Urothelium cell line (cell line): ENCODE measurements at places on chromosomes 4 and X.

- DNase-seq: no peak
These were observed 50.6 kb upstream of the ANKRD17 start for GRCh38 chr4:73309211-73309610.

DNA sequence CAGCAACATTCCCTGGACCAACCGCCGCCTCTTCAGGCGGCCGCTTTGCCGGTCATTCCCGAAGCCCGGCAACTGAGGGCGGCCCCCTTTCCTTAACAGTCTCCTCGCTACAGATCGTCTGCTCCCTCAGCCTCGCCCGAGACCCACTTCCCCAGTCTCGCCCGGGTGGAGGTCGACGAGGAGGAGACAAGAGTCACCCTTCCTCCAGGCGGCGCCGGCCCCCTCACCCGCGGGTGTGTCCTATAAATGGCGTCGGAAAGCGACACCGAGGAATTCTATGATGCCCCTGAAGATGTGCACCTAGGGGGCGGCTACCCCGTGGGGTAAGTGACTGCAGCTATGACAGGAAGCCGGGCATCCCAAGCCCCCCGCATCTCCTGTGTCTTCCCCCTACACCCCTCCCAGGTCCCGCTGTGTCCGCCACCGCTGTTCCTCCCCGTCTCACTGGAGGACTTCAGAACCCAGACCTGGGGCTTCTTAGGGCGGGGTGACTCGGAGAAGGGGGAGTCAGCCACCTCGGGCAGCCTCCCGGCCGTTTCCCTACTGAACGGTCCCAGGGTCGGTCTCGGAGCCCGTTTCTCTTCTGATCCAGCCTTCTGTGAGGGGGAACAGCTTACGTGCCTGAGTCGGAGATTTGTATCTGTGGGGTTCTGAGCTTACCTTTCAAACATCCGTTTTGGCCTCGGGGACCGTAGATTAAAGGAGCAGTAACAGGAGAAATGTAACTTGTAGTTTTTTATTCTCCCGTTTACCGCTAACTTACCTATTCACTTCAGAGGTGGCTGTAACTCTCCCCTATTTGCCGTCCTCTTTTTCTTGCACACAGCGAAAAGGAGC is 570 bp downstream of the WDR44 start:
- peak; percentile 5 for DNase-seq

DNA sequence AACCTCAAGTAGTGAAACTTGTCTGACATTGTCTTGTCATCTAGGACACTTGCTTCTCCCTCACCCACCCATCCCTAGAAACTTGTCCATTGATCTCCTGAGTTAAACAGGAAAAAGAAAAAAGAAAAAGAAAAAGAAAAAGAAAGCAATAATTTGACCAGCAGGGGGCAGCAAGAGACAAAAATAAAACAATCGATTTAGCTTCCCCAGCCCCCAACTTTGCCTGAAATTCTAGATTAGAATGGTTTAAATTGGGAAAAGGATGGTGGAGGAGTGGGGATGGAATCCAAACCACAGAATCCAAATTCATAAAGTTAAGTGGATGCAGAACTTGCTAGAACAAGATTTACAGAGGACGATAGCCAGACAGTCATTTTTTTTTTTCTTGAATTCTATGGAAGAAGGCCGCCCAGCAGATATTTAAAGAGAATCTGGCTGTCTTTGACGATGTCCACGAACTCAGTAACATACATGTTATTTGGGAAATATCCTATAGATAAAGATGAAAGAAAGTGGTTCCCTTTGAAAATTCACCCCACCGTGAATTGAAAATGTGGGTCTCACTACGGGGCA is 282.9 kb downstream of the USP46 start:
- peak; percentile 36 for DNase-seq

- DNase-seq: no peak
These were observed 2.6 kb downstream of the TIFA start for GRCh38 chr4:112282860-112283667.

GRCh38 chr4:150394046-150394445 is 187.9 kb upstream of the MAB21L2 start:
- no peak for DNase-seq

DNA sequence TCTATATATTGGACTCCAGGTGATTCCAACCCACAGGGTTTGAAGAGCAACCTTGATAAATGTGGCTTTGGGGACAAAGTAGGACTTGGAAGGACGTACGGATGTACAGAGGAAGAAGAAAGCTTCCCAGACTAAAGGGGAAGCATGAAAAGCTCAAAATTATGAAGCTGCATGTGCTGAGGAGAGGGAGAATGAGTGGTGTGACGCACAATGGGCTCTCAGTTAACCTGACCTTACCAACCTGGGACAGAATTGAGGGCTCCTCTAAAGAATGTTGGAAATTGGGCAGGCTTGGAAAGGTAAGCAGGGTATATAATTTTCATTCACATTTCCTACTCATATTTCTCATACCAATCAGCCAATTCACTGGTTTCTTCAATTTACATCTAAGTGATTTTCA is 10.5 kb upstream of the TIGD2 start:
- no peak for DNase-seq

GRCh38 chr4:161186012-161186411 is 977.8 kb downstream of the FSTL5 start:
- no peak for DNase-seq

DNA sequence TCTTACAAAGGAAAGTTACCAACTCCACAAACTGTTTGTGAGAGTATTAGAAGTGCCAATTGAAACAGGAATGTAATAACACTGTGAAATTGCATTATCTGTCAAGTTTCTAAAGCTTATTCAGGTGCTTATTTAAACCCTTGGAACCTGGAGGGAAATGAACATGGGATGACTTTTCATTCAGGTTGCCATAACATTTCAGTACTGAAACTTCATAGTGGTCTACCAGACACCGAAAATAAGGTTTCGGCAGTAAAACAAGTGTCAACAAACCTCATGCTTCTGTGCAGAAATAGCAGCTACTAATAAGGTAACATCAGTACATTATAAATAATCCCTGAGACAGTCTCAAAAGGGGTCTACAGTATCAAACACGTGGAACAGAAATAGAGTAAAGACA is 890.7 kb upstream of the INTU start:
- no peak for DNase-seq

- DNase-seq: no peak
These were observed 13.8 kb upstream of the CLDN34 start for GRCh38 chrX:9953396-9953795.

DNA sequence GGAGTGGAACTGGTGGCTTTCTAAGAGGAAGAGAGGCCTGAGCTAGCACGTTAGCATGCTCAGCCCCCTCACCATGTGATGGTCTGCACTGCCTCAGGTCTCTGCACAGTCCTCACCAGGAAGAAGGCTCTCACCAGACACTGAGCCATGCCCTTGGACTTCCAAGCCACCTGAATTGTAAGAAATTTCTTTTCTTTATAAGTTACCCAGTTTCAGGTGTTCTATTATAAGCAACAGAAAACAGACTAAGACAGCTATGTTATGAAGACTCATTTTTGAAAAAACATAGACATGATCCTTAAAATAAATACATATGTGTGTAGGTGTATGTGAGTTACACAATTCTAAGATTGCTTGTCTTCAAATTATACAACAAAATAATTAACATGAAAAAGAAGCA is 74.7 kb downstream of the CEP44 start:
- DNase-seq: no peak

GRCh38 chr4:8395504-8396296 is 44.8 kb downstream of the ACOX3 start:
- DNase-seq: no peak

DNA sequence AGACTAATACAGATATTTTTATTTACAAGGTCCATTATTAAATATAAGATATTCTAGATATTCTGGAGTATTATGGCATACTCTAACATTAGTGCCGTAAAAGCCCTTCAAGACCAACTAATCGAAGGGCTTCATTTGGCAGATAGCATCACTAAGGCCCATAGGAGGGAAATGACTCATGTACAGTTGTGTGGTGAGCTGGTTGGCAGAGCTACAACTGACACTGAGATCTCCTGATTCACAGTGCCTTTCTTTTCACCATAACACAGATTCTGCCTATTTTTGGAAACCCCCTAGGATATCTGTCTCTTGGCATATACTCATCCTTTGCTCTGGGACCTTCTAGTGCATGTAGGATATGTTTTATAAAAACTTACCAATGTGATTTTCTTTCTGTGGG is 201.7 kb upstream of the AFF2 start:
- DNase-seq: peak; percentile 2

DNA sequence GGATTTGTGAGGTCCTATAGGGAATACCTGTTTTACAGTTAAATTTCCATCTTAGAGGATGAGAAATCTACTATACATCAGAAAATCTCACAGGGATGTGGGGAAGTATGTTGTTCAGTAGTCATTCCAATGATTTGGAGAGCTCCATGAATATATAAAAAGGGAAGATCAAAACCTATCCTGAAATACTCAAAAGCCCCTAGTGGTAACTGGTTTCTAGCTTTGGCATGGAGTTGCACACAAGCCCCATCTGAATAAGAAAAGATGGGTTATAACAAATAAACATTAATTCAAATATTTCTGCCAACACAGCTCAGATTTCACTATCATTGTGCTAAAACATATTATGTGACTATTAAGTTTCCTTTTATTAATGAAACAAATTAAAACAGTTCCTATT is 101.6 kb downstream of the FBXO8 start:
- DNase-seq: no peak

DNA sequence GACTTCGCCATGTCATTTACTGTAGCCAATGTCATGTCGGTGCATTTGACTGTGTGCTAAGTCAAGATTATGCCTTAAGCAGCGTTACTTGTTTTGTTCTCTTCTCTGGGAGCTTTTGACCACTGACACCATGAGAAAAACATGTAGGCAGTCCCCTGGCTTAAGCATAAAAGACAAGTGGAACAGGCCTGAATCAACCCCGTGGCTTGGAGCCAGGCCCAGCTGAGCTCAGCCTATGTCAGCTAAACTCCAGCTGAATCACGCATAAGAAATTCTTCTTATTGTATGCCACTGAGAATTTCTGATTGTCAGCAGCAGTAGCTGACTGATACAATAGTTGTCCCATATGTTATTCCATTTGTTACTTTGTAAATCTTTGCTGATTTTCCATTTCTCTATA is 261.9 kb downstream of the CBLL2 start:
- DNase-seq: peak; percentile 10
